ENCODE measurements at places on chromosomes 6 and 20. TPM values are rescaled to one million over a fixed set of nuclear protein-coding genes. Genes with fewer than 3 reads are reported as not detected.

The ATP6V1G2 gene
- 0.62 TPM for total RNA-seq

The SPDEF gene
- 2.7 TPM for total RNA-seq

The SIRPD gene
- not detected for total RNA-seq

The PNPLA1 gene
- not detected for total RNA-seq

The PGC gene
- not detected for total RNA-seq

The ULBP1 gene
- 0.97 TPM for total RNA-seq

The MRAP2 gene
- total RNA-seq, result 1.1 TPM

The CEP250 gene
- total RNA-seq, result 21.2 TPM

The SRMS gene
- not detected for total RNA-seq

The ZC2HC1B gene
- not detected for total RNA-seq

The PRKN gene
- total RNA-seq, result 0.10 TPM

The ANGPT4 gene
- 0.03 TPM for total RNA-seq

The HLA-DOB gene
- 0.29 TPM for total RNA-seq

The PGM3 gene
- total RNA-seq, result 24.1 TPM

The TTLL9 gene
- total RNA-seq, result 0.06 TPM

The OLIG3 gene
- total RNA-seq, result not detected

The PLAGL1 gene
- 9.6 TPM for total RNA-seq

The TBX18 gene
- total RNA-seq, result 18.6 TPM

The FOXC1 gene
- total RNA-seq, result 8.7 TPM

The HS3ST5 gene
- total RNA-seq, result not detected

The KIZ gene
- total RNA-seq, result 4.8 TPM

The TAP2 gene
- total RNA-seq, result 15.5 TPM

The FKBP1C gene
- total RNA-seq, result 2.1 TPM

The CFAP206 gene
- 0.69 TPM for total RNA-seq

The GPR6 gene
- total RNA-seq, result not detected

The CCN6 gene
- not detected for total RNA-seq

The CDSN gene
- not detected for total RNA-seq

The SCRT2 gene
- not detected for total RNA-seq

The AIF1 gene
- not detected for total RNA-seq

The RSPH9 gene
- 0.24 TPM for total RNA-seq

The TRIM10 gene
- not detected for total RNA-seq

The KCNK16 gene
- not detected for total RNA-seq

The RPN2 gene
- 261 TPM for total RNA-seq

The TBXT gene
- total RNA-seq, result not detected

The MLIP gene
- not detected for total RNA-seq

The DAAM2 gene
- total RNA-seq, result not detected

The ENPP5 gene
- total RNA-seq, result not detected

The SYCP2 gene
- 0.92 TPM for total RNA-seq

The TFAP2C gene
- 17.1 TPM for total RNA-seq

The IL17A gene
- not detected for total RNA-seq

The CSNK2B gene
- total RNA-seq, result 180 TPM

The STMND1 gene
- total RNA-seq, result not detected

The PEX3 gene
- 11.7 TPM for total RNA-seq

The AHI1 gene
- 12.3 TPM for total RNA-seq

The MTRF1L gene
- total RNA-seq, result 15.6 TPM

The OR12D3 gene
- total RNA-seq, result not detected

The RIPOR3 gene
- total RNA-seq, result 0.09 TPM

The REPS1 gene
- total RNA-seq, result 20.1 TPM

The CALHM6 gene
- not detected for total RNA-seq

The SUMO4 gene
- total RNA-seq, result not detected

The RAET1L gene
- 0.25 TPM for total RNA-seq

The POU5F1 gene
- 3.2 TPM for total RNA-seq

The SLC16A10 gene
- 0.44 TPM for total RNA-seq

The RAB23 gene
- 7.0 TPM for total RNA-seq

Data from A549 treated with CpdA at 1 μM for 4 hours (cell line).